ENCODE measurements at places on chromosomes 7 and 10.

DNA sequence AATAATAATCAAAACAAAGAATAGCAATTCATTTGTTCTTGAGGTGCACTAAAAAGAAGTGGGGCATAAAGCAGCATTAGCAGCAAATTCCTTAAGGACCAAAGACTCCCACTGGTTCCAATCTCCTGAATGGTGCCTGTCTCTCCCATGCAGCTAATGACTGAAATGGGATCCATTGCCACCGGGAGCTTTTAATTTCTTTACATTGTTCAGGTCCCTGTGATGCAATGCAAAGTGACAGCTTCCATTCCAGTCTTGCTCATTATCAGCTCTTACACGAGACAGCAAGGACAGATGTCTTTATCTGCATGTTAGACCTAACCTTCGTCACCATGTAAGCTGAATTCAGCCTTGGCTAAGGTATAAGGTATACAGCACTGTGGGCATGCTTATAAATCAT lies 148.1 kb downstream of the POU6F2 start:
- no peak for DNase-seq

DNA sequence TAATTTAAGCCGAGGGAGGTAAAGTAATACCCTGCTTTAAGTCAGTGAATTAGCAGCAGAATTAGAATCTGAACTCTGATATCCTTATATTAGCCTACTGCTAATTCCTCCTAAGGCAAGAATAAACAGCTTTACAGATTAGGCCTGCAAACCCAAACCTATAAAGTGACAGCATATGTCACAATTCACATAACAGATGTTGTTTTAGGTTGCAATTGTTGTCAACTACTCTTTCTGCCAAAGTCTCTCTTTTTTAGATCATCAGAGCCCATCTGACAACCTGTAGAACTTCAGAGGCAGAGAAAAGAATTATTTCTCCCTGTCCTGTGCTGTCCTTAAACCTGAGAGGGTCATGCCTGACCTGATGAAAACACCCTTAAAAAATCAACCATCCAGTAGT lies 167.2 kb downstream of the PRKG1 start:
- DNase-seq = no peak

DNA sequence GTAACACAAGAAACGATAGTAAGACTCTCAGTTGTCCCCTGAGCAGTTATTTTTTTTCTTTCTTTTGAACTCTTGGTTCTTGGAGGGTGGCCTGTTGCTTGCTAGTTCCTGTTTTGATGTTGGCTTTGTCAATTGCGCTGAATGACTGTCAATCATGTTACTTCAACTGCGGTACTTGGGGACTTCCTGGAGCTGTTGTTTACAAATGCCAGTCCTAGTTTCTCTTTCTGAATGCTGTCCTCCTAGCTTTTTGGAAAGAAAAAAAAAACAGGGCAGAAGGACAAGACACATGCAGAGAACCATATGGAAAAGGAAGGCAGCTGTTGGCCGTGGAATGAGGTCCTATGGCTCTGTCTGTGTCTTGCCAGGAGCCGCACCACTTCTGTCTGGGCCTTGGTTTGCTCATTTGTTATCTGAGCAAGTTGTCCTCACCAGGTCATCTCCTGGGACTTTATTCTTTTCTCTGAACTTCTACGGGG lies 7.0 kb upstream of the PDCD4 start:
- no peak for DNase-seq

- no peak for DNase-seq
These were observed 1.1 kb downstream of the KEL start for GRCh38 chr7:142960955-142961512.

GRCh38 chr10:23818484-23818883 lies 379.6 kb downstream of the OTUD1 start:
- no peak for DNase-seq

DNA sequence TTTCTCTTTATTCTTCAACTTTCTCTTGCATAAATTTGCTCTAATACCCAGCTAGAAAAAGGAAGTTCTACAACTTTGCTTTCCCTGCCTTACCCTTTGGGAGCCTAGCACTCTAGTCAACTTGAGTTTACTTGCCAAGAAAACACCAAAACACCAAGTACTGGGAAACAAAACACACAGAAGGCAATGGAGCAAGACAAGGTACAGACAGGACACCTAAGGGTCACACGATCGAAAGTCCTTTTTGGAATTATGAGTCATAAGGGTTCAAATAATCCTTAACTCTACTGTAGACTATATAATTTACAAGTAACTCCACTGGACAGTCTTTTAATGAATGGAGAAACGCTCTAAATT lies 42.6 kb upstream of the ANAPC16 start:
- no peak for DNase-seq

DNA sequence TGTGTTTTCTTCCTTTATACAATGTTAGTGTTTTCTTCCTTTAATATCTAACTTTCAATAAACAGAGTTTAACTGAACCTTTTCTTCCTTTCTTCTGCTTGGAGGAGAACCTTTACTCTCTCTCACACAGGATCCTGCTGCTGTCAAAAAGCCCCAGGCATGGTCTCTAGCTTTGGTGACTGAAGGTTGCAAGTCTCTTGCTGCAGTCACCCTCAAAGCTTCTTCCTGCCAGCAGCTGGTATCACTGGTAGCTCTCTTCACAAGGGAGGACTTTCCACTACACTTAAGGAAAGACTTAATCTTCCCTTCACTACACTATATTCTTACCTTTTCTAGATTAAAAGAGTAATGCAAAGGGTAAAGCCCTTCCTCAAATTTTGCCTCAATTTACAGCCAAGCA lies 153.4 kb downstream of the SGMS1 start:
- no peak for DNase-seq

DNA sequence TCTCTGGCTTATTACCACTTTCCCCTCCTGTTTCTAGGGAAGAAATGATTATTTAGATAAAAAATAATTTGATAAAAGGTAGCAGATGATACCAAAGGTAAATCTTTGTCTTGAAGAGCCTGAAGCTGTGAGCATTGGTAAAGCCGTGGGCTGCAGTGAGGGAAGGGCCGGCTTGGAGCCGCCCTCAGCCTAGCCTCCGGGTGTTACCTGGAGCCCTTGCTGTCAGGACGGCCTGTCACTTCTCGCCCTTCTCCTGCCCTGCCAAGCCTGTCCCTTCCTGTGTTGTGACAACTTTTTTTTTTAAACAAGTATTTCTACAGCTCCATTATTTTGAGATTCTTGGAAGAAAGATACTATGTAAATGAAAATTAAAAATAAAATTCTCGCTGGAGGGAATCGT lies 7.0 kb downstream of the CUX1 start:
- DNase-seq = no peak

DNA sequence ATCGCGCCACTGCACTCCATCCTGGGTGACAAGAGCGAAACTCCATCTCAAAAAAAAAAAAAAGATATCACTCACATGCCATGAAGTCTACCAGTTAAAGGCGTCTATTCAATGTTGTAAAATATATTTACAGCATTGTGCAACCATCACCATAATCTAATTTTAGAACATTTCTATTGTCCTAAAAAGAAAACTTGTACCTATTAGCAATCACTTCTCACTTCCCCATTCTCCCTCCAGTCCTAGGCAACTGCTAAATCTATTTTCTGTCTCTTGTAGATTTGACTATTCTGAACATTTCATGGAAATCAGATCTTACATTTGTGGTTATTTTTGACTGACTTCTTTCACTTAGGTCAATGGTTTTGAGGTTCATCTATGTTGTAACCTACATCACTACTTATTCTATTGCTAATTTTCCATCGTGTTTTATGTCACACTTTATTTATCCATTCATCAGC lies 25.2 kb upstream of the OTUD1 start:
- DNase-seq = no peak

GRCh38 chr10:75672842-75673241 lies 241.4 kb downstream of the LRMDA start:
- no peak for DNase-seq

- DNase-seq = no peak
These were observed 299.9 kb upstream of the LRRN3 start for GRCh38 chr7:110790992-110791391.

Measured in stimulated activated CD8-positive, alpha-beta memory T cell treated with anti-CD3 and anti-CD28 coated beads, Interleukin-12 subunit alpha, Interleukin-12 subunit beta, amount 100 ng/mL, for 4 hours (primary cell).